ENCODE measurements at places on chromosomes 6 and 20. TPM values are rescaled to one million over a fixed set of nuclear protein-coding genes. Genes with fewer than 3 reads are reported as not detected.

Gene WFDC2
- not detected for polyA plus RNA-seq

Gene DEFB121
- polyA plus RNA-seq: not detected

Gene KHDRBS2
- polyA plus RNA-seq: 28.5 TPM

Gene CD83
- polyA plus RNA-seq: 15.8 TPM

Gene ECI2
- 30.9 TPM for polyA plus RNA-seq

Gene KIF13A
- polyA plus RNA-seq: 9.4 TPM

Gene SLC17A9
- not detected for polyA plus RNA-seq

Gene ASIP
- not detected for polyA plus RNA-seq

Gene C20orf144
- polyA plus RNA-seq: not detected

Gene RAD21L1
- not detected for polyA plus RNA-seq

Gene FAM209B
- not detected for polyA plus RNA-seq

Gene COX4I2
- not detected for polyA plus RNA-seq

Gene EPPIN
- polyA plus RNA-seq: not detected

Gene LAMA4
- 0.69 TPM for polyA plus RNA-seq

Gene ZNF318
- polyA plus RNA-seq: 16.1 TPM

Gene RFX6
- not detected for polyA plus RNA-seq

Gene PXDC1
- 4.2 TPM for polyA plus RNA-seq

Gene GPR6
- 7.3 TPM for polyA plus RNA-seq

Gene RSPH9
- polyA plus RNA-seq: 0.88 TPM

Gene IL20RA
- polyA plus RNA-seq: not detected

Gene SCUBE3
- polyA plus RNA-seq: 7.3 TPM

Gene HLA-DPA1
- not detected for polyA plus RNA-seq

Gene BTN1A1
- polyA plus RNA-seq: not detected

Gene IRAK1BP1
- polyA plus RNA-seq: 5.3 TPM

Gene SNAP25
- 139 TPM for polyA plus RNA-seq

Gene TBPL1
- polyA plus RNA-seq: 110 TPM

Gene C6orf118
- 5.2 TPM for polyA plus RNA-seq

Gene SNTA1
- 8.6 TPM for polyA plus RNA-seq

Gene PRSS16
- polyA plus RNA-seq: not detected

Gene MYBL2
- polyA plus RNA-seq: not detected

Gene RMND1
- 35.3 TPM for polyA plus RNA-seq

Gene HLA-DOB
- not detected for polyA plus RNA-seq

Gene GHRH
- polyA plus RNA-seq: not detected

Gene C2
- 1.2 TPM for polyA plus RNA-seq

Gene CTCFL
- polyA plus RNA-seq: not detected

Gene LPA
- not detected for polyA plus RNA-seq

Gene PSMB9
- not detected for polyA plus RNA-seq

Gene PROKR2
- not detected for polyA plus RNA-seq

Gene ABHD16A
- 130 TPM for polyA plus RNA-seq

Gene NOTCH4
- polyA plus RNA-seq: 5.7 TPM

Gene TEAD3
- 0.10 TPM for polyA plus RNA-seq

Gene VSX1
- not detected for polyA plus RNA-seq

Gene CTAGE9
- not detected for polyA plus RNA-seq

Gene CST4
- polyA plus RNA-seq: not detected

Gene SLC17A1
- not detected for polyA plus RNA-seq

Gene ANKRD60
- polyA plus RNA-seq: not detected

Gene MATN4
- polyA plus RNA-seq: not detected
